ENCODE measurements at places on chromosomes 5 and 9.

- no peak for DNase-seq
Observed at GRCh38 chr5:81428861-81429260, 34.9 kb upstream of the ACOT12 start.

DNA sequence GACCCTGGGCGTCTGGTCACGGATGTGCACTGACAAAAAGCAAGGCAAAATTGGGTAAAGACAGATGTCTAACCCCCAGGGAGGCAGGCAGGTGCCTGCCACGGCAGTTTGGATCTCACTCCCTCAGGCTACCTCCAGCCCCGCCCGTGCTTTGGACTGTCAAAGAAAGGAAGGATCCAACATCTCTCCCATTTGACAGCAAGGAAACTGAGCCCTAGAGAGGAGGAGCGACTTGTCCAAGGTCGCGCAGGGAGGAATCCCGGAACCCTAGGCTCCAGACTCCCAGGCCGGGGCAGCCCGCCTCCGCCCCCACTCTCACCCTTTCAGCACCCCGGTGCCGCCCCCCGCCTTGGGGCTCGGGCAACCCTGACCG lies 376 bp downstream of the GOLGA1 start:
- no peak for DNase-seq

- no peak for DNase-seq
Observed at GRCh38 chr9:86274821-86275643, 7.3 kb downstream of the ISCA1 start.

DNA sequence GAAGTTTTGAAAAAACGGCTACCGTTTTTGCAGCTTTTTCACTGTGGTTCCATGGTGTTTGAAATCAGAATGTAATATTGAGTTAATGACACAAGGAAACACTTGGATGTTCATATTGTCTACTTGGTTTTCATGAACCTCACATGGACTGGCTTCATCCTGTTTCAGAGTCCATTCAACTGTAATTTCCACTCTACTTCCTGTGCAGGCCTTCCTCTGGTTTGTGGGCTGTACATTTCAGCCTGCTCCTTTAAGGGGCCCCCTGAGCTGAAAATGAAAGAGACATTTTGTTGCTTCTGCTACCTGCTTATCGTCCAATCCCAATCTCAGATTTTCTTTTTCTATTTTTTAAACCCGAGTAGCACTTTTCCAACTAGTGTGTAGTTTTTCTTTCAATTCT lies 41.8 kb upstream of the CDKN2B start:
- DNase-seq: no peak

- DNase-seq: no peak
Observed at GRCh38 chr5:93787598-93787997, 46.2 kb upstream of the POU5F2 start.

DNA sequence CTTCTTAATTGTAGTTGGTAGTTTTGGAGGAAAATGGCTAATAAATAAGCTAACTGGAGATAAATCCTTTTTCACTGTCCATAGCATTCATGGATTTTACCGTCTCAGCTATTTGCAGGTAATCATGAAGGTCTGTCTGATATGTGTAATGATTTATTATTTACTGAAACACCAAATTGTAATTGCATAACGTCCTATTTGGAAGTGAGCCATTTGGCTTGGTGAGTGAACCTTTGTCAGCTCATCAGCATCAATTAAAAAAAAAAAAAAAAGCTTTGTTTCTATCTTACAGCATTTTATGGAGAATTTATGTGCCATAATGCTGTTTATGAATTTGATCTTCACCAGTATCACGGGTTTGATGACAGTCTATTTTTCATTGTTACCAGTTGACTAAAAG lies 20.2 kb downstream of the RECK start:
- DNase-seq: no peak

Measured in fibroblast of skin of right quadriceps (primary cell).